ENCODE measurements at places on chromosomes 6 and 20. TPM values are rescaled to one million over a fixed set of nuclear protein-coding genes. Genes with fewer than 3 reads are reported as not detected.

Gene GSTA2
- total RNA-seq = not detected

Gene FAM217A
- total RNA-seq = not detected

Gene ABCC10
- total RNA-seq = 22.5 TPM

Gene RIPOR3
- total RNA-seq = under 0.01 TPM

Gene BPIFA3
- total RNA-seq = not detected

Gene GGT7
- 5.1 TPM for total RNA-seq

Gene TUBB
- total RNA-seq = 495 TPM

Gene CLDN20
- total RNA-seq = not detected

Gene KPNA5
- total RNA-seq = 9.0 TPM

Gene MYH7B
- total RNA-seq = under 0.01 TPM

Gene KIF13A
- total RNA-seq = 43.4 TPM

Gene KATNA1
- 26.7 TPM for total RNA-seq

Measured in endothelial cell of coronary artery (primary cell).